Fibroblast of mammary gland (primary cell): ENCODE measurements at places on chromosomes 6 and 20.

GRCh38 chr6:3742426-3743344, 8.8 kb downstream of the PXDC1 start:
- DNase-seq = peak; percentile 75

DNA sequence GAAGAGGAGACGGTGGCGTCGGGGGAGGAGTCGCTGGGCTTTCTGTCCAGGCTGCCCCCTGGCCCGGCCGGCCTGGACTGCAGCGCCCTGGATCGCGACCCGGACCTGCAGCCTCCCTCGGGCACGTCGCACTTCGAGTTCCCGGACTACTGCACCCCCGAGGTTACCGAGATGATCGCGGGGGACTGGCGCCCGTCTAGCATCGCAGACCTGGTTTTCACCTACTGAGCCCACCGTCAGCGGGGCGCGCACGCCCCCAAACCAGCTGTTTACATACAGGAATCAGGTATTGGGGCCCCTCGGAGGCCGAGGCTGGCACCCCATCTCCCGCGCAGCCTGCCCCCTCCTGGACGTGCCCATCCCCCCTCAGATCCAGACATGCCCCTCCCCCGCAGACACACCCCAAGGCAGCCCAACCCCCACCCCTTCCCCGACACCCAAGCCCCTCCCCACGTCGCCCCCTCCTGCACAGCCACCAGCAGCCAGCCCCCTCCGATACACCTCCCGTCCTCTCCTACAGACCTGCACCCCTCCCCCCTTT, 1.4 kb downstream of the SOX12 start:
- no peak for DNase-seq

DNA sequence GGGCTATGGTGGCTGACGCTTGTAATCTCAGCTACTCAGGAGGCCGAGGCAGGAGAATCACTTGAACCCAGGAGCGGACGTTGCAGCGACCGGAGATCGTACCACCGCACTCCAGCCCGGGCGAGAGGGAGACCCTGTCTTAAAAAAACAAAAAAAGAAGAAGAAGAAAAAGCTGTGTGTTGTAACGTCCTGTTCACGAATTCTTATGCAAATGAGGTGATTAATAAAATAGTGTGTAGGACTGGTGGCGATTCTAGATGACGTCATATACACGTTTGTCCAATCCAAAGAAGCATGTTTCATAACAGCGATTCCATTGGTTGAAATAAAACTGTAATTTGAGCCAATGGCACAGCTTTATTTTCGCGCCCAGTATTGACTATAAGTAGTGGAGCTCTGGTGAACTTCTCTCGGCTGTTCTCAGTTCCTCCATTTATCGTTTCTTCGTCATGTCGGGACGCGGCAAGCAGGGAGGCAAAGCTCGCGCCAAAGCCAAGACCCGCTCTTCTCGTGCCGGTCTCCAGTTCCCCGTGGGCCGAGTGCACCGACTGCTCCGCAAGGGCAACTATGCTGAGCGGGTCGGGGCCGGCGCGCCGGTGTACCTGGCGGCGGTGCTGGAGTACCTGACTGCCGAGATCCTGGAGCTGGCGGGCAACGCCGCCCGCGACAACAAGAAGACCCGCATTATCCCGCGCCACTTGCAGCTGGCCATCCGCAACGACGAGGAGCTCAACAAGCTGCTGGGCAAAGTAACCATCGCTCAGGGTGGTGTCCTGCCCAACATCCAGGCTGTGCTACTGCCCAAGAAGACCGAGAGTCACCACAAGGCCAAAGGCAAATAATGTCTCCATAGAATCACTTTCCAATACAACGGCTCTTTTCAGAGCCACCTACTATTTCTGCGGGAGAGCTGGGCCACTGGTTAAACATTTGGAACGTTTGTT, 47.0 kb downstream of the OR2B2 start:
- peak; percentile 99 for DNase-seq

DNA sequence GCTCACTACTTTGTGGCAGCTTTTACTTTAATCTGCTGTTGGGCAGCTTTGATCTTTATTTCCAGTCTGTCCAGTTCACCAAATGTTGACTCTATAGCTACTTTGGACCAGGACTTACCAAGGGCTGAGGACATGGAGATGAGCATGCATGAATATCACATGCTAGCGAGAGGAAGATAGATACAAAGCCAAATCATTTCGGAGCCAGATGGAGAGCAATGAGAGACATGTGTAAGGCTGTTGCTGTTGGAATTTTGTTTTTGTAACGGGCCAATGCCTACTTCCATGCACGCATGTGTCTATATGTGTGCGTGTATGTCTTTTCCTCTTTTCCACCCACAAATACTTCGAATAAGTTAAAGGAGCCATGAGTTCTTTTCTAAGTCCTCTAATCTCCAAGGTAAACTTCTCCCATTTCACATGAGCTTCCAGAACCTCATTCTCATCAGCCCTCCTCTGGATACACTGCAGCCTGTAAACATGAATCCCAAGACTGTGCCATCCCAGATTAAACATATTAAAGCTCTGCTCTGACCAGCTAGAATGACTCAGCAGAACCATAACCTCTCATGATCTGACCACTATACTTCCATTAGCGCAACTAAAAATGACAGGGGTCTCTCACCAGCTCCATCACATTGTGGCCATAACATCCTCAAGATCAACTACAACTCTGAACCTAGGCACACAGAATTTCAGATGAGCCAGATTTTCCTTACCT, 160.7 kb downstream of the LRFN2 start:
- no peak for DNase-seq

DNA sequence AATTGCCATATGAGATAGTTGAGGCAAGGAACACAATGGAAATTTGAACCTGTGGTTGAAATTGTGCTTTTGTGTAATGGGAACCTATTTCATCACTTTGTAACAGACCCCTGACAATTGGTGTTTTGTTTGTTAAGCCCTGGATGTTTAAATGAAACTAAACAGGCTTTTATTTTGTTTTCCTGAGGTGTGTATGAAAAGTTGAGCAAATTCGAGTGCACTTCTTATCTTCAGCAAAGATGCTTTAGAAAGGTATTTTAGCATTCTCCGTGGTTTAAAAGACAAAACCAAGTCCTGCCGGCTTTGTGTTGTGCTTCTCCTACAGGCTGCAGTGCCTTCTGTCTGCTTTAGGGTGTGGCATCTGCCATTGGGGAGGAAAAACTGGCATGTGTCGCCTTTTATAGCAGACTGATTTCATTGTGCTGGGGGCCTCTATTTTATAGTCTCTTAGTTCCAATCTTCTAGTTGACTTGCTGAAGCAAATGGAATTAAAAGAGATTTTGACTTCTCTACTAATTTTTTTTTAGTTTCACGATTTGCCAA, 2.2 kb upstream of the ARID1B start:
- DNase-seq = peak; percentile 26

- no peak for DNase-seq
Measured at GRCh38 chr20:34459209-34459897, 56.9 kb upstream of the DYNLRB1 start.

GRCh38 chr6:167770291-167770955, 56.3 kb upstream of the AFDN start:
- no peak for DNase-seq

- peak; percentile 90 for DNase-seq
Measured at GRCh38 chr20:3818155-3819151, 1.9 kb upstream of the AP5S1 start.

DNA sequence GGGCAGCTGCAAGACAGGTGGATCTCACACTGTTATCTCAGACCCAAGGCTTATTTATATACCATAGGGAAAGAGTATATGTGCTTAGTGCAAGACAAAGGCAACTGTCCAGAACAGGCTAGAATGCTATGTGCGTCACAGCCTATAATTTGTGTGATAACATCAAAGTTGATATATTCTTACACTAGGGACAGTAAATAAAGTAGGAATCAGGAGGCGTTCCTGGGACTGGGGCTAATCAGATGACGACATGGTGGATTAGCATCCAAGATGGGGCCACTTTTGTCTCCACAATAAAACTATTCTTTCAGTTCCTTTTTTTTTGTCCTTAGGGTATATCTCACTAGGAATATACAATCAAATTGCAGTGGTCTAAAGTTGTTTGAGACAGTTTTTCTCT, 54.9 kb upstream of the IER3 start:
- no peak for DNase-seq

DNA sequence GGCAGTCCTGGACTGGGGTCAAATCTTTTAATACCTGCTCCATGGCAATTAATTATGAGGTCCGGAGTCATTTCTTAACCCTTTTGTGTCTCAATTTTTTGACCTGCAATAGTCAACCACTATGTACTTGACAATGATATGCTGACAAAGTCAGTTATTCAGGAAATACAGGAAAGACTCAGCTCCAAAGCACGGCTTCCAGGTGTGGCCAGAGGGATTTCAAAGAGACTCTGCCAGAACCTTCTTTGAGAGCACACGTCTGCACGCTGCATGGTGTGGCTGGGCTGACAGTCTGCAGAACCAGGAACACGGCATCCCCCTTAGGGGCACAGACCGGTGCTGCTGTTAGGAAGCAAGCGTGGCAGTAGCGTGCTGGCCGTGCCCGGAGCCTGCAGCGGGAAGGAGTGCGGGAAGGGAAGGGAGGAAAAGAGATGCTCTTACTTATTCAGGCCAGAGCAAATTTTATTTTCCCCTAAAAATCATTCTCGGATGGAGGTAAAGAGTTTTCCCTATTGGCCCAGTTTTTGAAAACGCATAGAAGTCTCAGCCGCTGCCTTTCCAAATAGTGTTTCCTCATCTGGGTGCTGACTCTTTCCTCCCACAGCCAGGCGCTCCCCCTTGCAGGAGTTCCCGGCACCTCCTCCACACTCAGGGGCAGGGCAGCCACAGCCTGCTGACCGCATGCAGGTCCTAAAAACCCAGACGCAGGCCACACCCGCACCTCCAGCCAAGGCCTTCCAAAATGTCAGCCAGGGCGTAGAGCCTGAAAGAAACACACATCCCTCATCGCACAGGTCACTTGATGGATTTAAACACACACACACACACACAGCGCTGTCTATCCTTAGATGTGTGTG, 187.4 kb upstream of the SNX9 start:
- peak; percentile 36 for DNase-seq

- DNase-seq = no peak
Measured at GRCh38 chr6:127385668-127386430, 42.4 kb upstream of the ECHDC1 start.

DNA sequence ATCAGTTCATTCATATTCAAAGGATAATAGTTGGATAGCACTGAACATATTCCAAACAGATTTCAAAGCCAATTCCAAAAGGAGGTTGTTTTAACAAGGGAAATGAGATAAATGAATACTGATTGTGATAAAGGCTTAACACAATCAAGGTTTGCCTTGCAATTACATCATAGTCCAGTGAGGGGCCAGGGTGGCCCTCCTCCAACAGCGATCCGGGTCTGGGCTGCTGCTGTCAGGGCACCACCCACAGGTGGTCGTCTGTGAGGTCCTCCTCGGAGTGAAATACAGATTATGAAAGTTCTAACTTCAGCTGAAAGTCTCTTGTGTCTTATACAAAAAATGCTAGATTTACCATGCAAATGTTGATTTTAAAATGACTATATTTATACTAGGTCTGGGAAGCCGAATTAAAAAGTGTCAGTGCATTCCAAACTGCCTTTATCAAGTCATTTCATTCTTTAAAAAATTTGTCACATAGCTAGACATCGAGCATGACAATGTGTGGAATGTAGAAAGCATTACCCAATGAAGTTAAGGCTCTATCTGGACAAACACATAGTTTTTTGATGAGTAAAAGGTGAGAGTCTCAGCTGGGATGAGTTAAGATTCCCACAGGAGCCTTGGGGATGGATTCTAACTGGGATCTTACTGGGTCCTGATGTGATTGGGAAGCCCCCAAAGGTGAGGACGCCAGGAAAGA, 65.9 kb upstream of the SLC22A23 start:
- DNase-seq = peak; percentile 66

GRCh38 chr6:102581378-102582124, 1188.0 kb downstream of the GRIK2 start:
- no peak for DNase-seq

DNA sequence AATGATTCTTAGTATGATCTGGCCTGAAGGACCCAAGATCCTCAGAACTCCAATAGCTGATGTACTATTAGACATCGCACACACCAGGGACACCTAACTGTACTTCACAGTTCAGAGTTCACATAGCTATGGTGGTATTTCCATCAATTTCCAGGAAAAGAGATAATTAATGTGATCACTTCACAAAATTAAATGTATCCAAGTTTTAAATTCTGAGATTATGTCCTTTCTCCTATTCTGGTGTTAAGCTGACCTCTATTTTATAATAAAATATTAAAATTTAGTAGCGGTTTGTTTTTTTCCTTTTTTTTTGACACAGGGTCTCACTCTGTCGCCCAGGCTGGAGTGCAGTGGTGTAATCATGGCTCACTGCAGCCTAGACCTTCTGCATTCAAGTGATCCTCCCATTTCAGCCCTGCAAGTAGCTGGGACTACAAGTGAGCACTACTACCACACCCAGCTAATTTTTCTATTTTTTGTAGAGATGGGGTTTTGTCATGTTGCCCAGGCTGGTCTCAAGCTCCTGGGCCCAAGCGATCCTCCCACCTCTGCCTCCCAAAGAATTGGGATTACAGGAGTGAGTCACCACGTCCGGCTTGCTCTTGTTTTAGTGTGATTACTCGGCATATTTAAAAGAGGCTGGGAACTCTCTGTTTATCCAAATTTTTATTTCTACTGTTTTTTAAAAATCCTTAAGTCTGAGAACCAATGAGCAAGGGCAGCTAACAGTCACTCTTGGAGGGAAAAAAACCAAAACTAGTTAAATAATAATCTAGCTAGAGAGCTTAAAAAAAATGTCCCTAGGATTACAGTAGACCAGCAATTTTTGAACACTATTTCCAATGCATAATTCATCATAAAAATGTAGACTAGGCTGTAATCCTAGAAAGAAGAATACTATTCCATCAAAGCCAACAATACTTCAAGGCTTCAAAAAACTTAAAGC, 16.0 kb downstream of the KIF13A start:
- DNase-seq = peak; percentile 87

DNA sequence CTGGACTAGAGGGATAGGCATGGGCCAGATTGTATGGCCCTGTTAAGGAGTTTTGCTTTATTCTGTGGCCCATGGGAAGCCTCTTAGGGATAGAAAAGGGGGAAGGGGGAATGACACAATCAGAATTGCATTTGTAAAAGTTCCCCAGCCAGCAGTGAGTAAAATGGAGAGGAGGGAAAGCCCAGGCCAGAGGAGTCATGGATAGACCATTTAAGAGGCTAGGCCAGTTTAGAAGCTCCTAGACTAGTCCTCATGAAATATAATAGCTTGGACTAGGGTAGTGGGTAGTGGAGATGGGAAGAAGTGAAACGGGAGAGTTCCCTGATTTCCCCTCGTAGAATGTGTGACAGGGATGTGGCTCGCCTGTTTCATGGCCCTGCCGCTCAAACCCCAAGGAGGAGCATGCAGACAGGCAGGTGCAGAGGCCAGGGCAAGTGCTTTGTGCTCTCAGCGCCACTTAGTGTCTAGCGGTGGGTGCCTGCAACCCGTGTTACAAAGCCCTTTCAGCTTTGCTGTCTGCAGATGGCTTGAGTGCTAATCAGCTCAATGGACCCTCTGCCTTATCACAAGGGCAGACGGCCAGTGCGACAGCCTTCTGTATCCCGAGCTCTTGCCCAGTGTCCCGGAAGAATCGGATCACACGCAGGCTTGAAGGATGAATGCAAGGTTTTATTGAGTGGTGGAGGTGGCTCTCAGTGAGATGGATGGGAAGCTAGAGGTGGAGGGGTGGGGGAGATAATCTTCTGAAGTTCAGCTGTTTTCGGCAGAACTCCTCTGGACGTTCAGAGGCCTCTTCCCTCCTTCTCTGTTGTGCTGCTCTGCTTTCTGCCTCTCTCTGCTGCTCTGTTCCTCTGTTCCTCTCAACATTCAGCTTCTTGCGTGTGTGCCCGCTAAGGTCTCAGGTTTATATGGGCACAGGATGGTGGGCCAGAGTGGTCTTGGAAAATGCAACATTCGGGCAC, 141.1 kb downstream of the CEP57L1 start:
- no peak for DNase-seq
